Fibroblast of skin of scalp (primary cell): ENCODE measurements at places on chromosomes 7 and 10.

DNA sequence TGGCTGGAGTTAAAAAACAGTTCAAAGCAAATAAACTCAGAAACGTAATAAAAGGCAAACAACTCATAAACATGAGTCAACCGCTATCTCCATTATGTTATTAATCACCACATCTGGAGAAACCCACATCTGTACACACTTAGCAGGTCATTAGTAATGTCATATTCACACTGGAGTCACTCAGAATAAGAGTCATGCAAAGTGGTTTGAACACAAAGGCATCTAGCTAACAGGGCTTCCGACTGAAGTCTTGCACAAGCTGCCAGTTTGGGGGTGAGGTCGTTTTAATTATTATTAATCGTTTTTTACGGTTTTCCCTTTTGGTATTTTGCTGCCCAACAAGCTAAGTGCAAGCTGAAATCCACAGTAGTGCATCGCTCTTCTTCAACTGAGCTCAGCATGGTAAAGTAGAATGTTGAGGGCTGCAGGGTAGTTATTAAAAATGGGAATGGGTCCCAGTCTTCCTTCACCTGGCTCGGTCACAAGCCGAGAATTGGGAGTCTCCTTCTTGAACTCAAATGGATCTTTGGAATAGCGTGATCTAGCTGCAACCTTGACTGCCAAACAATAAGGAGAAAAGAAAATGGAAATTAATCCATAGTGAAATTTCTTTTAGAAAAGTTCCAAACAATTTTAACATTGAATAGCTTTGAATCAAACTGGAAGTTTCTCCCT lies 663.5 kb downstream of the KCNMA1 start:
- DNase-seq = peak; percentile 66

DNA sequence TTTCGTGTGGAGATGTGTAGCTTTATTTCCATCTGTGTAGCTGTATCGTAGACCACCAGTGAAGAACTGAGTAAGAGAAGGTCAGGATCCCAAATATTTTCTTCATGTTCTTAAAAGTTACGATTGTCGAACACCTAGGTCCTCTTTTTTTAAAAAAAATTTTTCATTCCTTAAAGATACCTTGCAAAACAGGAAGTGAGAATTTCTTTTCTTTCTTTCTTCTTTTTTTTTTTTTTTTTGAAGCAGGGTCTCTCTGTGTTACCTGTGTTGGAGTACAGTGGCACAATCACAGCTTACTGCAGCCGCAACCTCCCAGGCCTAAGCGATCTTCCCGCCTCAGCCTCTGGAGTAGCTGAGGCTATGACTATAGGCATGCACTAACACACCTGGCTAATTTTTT lies 60.8 kb downstream of the PHTF2 start:
- no peak for DNase-seq

- peak; percentile 94 for DNase-seq
These were observed 47.6 kb downstream of the PDGFA start for GRCh38 chr7:471866-472639.

DNA sequence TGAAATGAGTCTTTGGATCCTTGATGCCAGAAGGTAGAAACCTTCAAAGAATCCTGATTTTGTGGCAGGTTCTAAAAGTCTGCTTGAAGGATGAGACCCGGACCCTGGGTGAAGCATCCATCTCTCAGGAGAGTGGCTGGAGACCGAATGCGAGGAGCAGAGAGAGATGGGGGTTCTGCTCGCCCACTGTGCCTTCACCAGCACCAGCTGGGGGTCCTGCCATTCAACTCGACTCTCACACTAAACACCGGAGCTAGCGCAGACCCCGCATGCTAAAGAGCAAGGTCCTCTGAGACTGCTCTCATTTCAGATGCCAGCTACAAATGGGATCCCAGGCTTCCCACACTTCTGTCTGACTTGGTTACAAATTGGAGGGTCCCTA lies 218.4 kb downstream of the GLRX3 start:
- DNase-seq = no peak

DNA sequence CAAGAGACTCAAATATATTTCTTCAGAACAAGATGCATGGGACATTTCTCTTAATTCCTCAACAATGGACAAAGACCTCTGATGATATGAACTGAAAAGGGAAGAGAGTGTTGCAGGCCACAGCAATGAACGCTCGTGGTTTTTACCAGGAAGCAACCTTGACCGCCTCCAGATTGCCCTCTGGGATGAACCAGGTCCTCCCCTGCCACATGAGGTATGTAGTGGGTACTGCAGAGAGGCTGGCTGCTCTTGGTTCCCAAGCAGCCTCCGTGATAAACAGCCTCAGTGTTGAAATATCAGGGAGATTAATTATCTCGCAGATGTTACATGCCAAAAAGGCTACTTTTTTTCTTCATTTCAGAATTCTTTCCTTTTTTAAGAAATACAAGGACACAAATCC lies 338.8 kb downstream of the ELMO1 start:
- no peak for DNase-seq

GRCh38 chr7:101155303-101155702 lies 1.0 kb downstream of the AP1S1 start:
- DNase-seq = no peak

DNA sequence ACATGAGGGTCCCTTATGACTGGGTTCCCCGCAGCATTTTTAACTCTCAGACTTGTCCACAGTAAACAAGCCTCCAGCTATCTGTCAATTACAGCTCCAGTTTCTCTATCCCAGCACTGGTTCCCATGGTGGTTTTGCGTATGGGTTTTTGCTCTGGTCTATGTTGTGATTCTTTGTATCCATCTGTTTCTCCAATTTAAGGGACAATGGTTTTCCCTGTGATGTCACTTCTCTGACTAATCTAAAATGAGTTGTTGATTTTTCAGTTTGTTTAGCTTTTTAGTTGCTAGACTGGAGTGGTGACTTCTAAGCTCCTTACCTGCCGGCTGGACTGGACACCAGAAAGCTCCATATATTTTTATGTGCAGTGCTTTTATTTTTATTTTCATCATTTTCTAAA lies 303.7 kb downstream of the INHBA start:
- no peak for DNase-seq

- DNase-seq = peak; percentile 6
These were observed 73.1 kb downstream of the MKLN1 start for GRCh38 chr7:131400681-131401176.

DNA sequence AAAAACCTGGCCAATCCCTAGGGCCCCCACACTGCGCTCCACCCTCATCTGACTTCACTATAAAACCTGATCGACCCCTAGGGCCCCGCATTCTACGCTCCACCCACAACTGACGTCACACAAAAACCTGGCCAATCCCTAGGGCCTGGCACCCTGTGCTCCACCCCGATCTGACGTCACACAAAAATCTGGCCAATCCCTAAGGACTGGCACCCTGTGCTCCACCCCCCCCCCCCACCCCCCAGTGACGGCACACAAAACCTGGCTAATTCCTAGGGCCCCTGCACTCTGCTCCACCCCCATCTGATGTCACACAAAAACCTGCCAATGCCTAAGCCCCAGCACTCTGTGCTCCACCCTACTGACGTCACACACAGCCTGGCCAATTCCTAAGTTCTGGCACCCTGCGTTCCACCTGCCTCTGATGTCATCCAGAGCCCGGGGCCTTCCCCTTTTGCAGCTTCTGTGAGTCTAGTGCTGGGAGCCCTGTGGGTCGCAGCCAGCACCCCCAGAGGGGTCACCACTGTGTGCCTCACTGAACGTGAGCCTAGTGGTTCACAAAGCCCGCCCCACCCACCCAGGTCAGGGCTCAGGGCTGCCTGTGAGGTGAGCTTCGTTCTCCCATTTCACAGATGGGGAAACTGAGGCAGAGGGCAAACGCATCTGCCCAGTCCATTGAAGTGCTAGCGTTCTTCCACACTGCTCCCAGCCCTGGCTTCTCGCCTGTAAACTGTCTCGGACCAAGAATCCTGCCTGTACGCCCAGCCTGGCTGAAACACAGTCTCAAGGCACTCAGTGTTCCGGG lies 40.6 kb downstream of the MICALL2 start:
- DNase-seq = peak; percentile 11

DNA sequence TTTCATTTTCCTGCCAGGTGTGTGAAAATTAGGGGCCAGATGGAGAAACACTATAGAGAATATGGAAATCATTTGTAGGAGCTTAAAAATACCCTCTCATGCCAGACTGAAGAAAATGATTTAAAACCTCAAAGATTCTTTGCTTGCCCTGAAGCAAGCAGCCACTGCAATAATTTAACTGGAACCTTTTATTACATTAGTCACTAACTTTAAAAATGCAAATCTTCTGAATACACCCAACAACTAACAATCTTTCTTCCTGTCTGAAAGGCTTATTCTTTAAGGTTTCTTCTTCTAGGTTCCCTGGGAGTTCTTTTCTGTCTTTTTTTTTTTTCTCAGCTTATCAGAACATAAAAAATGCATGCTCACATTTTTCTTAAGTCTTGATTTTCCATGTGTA lies 238.5 kb upstream of the KMT2E start:
- DNase-seq = no peak

DNA sequence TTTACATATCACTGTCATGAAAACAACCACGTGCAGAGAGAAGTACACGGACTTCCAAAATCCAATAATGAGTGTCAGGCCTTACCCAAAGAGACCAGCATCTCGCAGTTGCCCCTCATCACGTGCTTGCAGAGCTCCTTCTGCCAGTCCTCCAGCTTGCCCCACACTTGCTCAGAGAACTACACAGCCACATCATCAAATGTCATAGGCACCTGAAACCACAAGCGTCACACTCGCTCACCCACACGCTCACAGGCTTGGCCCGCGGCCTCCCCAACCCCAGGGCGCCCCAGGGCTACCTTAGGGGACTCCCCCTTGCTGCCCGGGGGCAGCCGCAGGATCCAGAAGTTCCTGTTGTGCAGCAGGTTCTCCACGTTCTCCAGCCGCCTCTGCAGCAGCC lies 123.4 kb upstream of the ZNF746 start:
- no peak for DNase-seq

DNA sequence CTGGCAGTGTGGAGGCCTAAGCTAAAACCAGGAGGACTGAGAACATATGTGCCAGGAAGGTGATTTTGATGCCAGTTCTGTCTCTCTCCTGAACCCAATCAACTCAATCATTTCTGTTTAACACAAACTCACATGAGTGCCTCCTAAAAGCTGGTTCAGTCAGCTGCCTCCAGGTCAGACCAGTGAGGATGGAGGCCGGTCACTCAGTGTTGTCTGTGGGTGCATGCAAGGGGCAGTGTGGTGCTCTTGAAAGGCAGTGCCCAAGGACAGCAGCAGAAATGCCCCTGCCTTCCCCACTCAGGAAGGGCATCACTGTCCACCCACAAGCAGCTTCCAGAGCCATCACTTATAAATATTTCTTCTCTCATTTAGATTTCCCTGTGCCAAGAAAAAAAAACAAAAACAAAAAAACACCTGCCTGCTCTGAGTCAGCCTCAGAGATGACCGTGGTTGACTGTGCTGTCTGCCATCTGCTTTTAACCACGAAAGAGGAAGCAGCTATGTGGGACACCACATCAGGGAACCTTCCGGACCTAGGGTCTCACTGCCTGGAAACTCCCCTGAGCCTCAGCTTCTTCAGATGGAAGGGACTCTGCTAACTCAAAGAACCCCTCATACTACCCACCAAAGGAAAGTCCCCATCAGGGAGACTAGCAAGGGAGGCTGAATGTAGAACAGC lies 39.1 kb downstream of the VOPP1 start:
- DNase-seq = no peak

- peak; percentile 89 for DNase-seq
These were observed 2.6 kb downstream of the PSMG3 start for GRCh38 chr7:1567049-1567771.
